Iris pigment epithelial cell (primary cell): ENCODE measurements at places on chromosomes 7 and 10.

- DNase-seq, result no peak
Observed at GRCh38 chr7:74542558-74543117, 88.9 kb downstream of the GTF2IRD1 start.

DNA sequence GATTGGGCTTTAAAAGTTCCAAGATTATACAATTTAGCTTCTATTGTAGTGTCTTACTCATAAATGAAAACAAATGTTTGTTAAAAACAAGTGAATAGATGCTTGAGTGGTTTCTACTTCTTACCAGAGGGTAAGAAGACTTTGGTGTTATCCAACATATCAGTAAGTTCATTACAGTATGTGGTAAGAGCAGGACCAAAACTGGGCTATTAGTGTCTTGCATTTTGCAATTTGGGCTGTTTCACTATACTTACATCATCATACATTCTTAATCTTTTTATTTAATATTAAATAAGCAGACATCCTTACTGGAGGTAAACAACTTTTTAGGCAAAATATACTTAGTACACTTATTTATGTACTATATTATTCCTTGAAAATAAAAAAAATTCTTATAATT is 248.4 kb upstream of the HGF start:
- no peak for DNase-seq

DNA sequence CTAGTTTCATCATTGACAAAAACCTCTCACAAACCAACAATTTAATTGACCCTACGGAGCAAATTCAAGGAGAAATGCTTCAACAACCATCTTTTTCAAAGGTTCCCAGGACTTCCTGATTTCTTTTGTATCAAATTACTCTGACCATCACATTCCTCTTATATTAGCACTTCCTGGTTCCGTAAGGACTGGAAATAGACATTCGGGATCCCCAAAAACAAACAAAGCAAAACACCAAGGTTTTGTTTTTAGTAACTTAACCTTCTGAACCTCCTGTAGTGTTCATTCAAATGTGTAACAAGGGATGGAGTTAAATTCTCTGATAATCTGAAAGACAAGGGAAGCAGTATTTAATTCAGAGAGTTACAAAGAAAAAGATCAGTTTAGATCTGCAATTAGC is 387.6 kb upstream of the NRP1 start:
- DNase-seq, result peak; percentile 59

GRCh38 chr7:121531175-121532070 is 135.3 kb upstream of the FAM3C start:
- peak; percentile 47 for DNase-seq

- DNase-seq, result no peak
Observed at GRCh38 chr10:5095687-5096086, 1.5 kb downstream of the AKR1C3 start.
